ENCODE measurements at places on chromosomes 3 and 15.

DNA sequence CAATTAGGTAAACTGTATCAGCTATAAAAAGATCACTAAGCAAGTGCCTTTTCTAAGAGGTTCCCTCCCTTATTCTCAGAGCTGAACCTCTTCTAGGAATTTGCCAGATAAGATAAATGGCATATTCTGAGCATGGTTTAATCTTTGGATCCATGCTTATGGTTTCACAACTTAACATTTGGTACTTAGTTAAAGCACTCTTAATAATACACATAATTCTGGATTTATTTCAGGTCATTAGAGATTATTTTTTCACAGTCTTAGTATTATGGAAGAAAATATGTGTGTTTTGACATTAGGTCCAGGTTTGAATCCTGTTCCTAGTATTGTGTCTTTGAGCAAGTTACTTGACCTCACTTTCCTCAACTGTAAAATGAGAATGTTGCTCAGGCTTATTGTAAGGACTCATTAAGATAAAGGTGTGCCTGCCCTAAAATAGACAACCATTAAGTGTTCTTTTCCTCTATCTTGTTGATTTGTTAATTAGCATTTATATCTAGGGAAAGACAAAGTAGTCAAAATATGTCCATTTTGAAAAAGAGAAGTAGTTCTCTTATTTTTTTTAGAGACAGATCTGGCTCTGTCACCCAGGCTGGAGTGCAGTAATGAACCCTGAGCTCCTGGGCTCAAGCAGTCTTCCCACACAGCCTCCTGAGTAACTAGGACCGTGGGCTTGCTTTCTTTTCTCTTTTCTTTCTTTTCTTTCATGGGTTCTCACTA, 43.4 kb downstream of the TSC22D2 start:
- DNase-seq: no peak

DNA sequence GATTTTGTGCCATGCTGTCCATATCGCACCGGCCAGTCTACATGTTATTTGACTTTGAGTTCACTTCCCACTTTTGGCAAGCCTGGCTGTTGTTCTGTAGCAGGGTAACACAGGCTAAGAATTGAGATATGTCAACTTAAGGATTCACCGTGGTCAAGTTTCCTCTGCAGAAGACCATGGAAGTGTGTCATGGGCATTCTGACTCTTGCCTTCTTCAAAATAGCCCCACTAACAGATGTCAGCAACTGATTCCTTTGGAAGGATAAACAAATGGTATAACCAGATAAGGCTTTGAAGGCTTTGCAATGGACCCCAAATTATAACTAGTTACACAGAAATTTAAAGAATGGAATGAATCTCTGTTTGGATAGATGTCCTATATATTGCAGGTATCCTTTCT, 20.1 kb upstream of the CD47 start:
- no peak for DNase-seq

DNA sequence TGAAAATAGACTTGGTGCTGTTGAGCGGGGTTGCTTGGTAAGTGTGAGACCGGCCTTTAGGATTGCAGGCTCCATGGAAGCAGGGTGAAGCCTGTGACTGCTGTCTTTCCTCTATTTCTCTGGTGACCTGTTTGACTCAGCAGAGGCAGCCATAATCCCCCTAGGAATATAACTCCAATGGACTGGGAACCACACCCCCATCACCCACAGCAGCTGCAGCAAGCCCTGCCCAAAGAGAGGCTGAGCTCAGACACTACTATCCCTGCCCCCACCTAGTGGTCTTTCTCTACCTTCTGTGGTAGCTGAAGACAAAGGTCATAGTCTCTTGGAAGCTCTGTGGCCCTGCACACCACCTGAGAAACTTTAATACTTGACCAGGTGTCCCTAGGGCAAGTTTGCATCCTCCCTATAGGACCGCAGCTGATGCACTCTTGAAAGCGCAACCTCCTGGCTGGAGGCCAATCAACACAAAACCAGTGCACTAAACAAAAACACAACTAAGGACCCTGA, 133.6 kb upstream of the MRPL3 start:
- DNase-seq: no peak

DNA sequence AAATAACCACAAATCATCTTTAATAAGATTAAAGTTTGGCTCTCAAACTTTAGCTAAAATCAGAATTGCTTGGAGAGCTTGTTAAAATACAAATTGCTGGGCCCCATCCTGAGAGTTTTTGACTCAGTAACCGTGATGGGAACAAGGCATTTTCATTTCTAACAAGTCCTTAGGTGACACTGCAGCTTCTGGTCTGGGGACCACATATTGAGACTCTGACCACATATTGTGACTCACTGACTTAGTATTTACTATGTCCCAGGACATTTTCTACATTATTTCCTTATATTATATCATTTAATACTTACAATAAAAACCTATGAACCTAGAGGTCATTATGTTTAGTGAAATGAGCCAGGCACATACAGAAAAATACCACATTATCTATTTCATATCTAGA, 164.5 kb downstream of the ZMAT3 start:
- no peak for DNase-seq

GRCh38 chr15:77292969-77293558, 126.8 kb downstream of the PEAK1 start:
- DNase-seq: no peak

DNA sequence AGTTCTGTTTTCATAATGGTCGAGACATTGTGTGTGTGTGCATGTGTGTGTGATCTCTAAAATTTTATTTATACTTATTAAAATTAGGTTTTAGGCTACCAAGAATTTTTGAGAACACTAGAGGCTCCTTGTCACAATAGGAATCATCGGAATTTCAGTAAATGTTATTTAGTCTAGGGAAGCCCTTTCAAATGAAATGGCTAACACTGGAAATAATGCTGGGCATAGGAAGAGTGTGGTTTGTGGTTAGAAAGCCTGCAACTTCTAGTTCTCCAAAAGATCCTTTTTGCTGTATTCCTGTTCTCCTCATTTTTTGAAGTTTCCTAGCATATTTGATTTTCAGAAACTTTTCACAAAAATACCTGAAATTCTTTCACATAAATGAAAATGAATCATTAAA, 92.5 kb upstream of the MBNL1 start:
- DNase-seq: no peak

- DNase-seq: no peak
Observed at GRCh38 chr15:101554115-101554915, 64.8 kb upstream of the PCSK6 start.

- no peak for DNase-seq
Observed at GRCh38 chr15:45224621-45225217, 27.3 kb upstream of the SLC28A2 start.

- DNase-seq: no peak
Observed at GRCh38 chr3:134281912-134282658, 31.4 kb upstream of the RYK start.

GRCh38 chr3:152174876-152175527, 93.7 kb upstream of the MBNL1 start:
- DNase-seq: no peak

DNA sequence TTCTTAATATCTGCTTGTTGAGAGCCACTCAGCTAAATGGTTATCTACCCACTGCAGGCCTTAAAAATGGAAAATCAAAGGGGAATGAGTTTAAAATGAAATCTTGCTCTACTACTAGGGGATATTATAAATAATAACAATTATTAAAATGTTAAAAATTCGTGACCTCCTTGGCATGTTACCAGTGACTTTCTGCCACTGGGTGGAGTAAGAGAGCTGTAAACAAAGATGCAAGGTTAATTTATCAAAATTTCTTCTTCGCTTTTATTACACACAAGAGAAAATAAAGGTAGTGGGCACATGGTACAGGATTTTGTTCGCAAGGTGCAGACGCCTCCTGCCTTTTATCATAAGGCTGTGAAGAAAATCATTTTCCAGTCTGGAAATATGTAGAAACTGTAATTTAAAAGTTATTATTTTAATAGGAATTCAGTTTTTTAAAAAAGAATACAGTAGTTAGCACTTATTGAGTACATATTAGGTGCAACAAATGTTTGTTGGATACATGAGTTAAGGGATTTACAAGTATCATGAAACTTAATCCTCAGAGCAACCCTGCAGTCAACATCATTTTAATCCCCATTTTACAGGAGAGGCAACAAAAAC, 272.6 kb downstream of the SUCLG2 start:
- no peak for DNase-seq

- DNase-seq: no peak
Observed at GRCh38 chr3:84109911-84110310, 848.9 kb upstream of the CADM2 start.

- no peak for DNase-seq
Observed at GRCh38 chr15:95944193-95944592, 386.3 kb upstream of the NR2F2 start.

- no peak for DNase-seq
Observed at GRCh38 chr3:180290300-180290699, 253.6 kb upstream of the PEX5L start.

DNA sequence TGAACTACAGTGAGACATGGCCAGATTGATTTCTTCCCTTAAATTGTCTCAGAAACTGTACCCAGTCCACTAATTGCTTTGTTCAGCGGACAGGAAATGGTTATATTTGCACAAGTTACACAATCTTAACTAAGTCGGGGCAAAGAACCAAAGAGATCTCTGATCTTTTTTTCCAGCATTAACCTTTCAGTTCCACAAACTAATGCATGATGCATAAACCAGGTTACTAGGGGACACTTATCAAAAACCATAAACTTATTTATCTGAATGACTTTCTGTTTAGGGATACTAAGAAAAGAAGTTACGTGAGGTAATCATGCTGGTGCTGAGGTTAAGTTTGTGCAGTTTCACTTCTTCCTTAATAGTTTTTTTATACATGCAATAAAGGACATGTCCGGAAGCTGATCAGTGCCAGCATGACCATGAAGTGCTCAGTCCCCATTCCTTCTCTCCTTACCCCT, 22.4 kb downstream of the FNDC3B start:
- no peak for DNase-seq

- DNase-seq: no peak
Observed at GRCh38 chr3:141093971-141094684, 43.0 kb downstream of the SPSB4 start.

GRCh38 chr15:40058476-40059140, 19.6 kb upstream of the SRP14 start:
- no peak for DNase-seq
